EL (cell line): ENCODE measurements at places on chromosomes 16 and 17.

GRCh38 chr17:55642741-55643140 lies 79.9 kb downstream of the TMEM100 start:
- peak; percentile 2 for DNase-seq

GRCh38 chr17:68457539-68458259 lies 403 bp upstream of the WIPI1 start:
- DNase-seq = peak; percentile 98

- DNase-seq = peak; percentile 97
Observed at GRCh38 chr16:71927383-71927782, 32.1 kb downstream of the IST1 start.

GRCh38 chr16:50595859-50596258 lies 47.7 kb downstream of the NKD1 start:
- no peak for DNase-seq

- DNase-seq = peak; percentile 29
Observed at GRCh38 chr17:4340914-4341615, 25.4 kb downstream of the UBE2G1 start.

- DNase-seq = peak; percentile 31
Observed at GRCh38 chr16:89402962-89403361, 87.4 kb downstream of the ANKRD11 start.

DNA sequence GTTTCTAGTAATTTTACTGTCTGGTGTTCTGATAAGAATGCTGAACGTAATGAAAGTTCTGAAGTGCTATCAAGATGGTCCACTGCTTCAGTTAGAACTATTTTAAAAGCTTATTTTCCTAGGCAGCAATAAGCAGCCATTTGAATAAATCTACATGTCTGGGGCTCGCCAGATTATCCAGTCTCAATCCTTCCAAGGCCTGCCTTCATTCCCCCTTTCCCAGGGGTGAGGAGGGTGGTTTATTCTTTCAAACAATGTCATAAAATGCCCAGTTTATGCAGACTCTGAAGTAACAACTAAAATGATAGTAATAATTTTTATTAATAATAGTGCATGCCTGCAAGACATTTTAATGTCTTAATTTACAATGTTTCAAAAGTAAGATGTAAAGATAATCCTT lies 2.4 kb downstream of the CDH11 start:
- no peak for DNase-seq

- no peak for DNase-seq
Observed at GRCh38 chr17:2067048-2067561, 12.2 kb downstream of the HIC1 start.

- no peak for DNase-seq
Observed at GRCh38 chr17:45888392-45888791, 6.0 kb upstream of the MAPT start.

DNA sequence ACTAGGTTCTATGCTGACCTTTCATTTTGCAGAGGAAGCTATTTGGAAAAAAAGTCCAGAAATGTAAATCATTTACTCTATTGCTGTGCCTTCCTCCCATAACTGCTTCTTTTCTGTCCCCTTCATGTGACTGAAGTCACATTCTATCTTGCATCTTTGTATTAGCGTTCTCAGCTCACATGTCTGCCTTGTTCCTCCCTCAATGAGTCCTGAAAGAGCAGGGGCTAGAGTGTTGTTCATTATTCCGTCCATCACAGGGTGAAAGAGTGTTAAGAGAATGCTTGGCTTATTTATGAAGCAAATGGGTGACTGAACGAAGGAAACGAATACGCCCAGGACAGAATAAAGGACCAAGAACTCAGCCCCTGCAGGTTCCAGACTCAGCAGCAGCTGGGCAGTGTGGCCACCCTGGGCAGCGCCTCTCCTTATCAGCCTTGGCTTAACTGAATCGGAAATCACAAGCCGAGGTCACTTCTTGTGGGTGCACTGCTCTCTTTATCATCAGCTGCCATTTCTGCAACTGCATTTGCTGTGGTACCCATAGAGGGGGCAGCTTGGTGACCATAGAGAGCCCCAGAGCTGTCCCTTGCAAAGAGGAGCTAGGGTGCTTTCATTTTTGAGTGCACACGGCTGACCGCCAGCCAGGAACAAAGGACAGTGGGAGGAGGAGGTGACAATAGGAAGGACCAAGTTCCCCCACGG lies 1.8 kb upstream of the PIK3R6 start:
- no peak for DNase-seq

GRCh38 chr17:67574658-67575293 lies 143.0 kb upstream of the NOL11 start:
- DNase-seq = no peak

GRCh38 chr16:12091569-12092543 lies 115.3 kb downstream of the SNX29 start:
- no peak for DNase-seq
